GM03348 (cell line): ENCODE measurements at places on chromosomes 1 and 21.

- peak; percentile 72 for DNase-seq
Measured at GRCh38 chr21:32807717-32808380, 36.3 kb upstream of the PAXBP1 start.

GRCh38 chr1:6727535-6727934 is 25.9 kb upstream of the DNAJC11 start:
- DNase-seq: peak; percentile 71

- no peak for DNase-seq
Measured at GRCh38 chr1:197351821-197352440, 83.9 kb downstream of the CRB1 start.

- no peak for DNase-seq
Measured at GRCh38 chr1:182611787-182612186, 7.6 kb upstream of the RGS16 start.

GRCh38 chr1:171622152-171622462 is at the start of gene MYOCOS:
Gene MYOCOS, plus strand, starts transcription at chr1:171622243. Its CDS starts 1,641 bp downstream, at chr1:171623884.
- no peak for DNase-seq

- DNase-seq: no peak
Measured at GRCh38 chr1:58660105-58660504, 39.8 kb downstream of the MYSM1 start.

- no peak for DNase-seq
Measured at GRCh38 chr1:40004857-40005256, 35.7 kb upstream of the CAP1 start.

DNA sequence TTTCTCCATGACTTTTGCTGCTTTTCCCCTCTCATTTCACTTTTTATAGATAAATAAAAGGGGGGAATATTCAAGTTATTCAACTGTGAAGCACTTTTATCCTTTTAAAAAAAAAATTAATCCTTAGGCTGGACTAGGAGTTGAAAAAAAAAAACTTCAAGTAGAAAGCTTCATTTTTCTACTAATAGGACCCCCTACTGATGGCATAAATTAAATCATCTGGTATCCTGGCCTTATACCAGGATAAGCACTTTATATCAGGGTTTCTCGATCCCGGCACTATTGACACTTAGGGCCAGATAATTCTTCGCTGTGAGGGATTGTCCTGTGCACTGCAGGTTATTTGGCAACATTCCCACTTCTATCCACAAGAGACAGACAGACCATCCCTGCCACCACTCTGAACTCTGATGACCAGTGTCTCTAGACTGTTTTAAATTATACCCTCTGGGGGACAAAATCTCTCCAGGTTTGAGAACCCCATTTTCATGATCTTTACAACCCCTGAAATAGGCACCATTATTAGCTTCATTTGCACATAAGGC is 17.6 kb downstream of the USP33 start:
- DNase-seq: no peak

- no peak for DNase-seq
Measured at GRCh38 chr1:61523893-61524605, 200.9 kb downstream of the TM2D1 start.
